AML-193 (cell line): ENCODE measurements at places on chromosomes 1 and 21.

DNA sequence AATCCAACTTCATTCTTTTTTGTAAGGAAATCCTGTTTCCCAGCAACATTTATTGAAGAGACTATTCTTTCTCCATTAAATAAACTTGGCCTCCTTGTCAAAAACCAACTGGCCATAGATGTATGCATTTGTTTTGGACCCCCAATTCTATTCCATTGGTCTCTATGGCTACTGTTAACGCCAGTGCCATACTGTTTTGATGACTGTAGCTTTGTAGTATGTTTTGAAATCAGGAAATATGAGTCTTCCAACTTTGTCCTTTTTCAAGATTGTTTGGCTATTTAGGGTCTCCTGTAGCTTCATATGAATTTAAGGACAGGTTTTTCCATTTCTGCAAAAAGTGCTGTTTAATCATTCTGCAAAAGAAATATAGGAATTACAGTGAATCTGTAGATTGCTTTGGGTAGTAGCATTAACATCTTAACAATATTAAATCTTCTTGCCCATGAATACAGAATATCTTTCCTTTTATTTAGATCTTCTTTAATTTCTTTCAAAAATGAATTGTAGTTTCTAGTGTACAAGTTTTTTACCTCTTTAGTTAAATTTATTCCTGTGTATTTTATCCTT, 61.3 kb downstream of the ITGB3BP start:
- DNase-seq: no peak

DNA sequence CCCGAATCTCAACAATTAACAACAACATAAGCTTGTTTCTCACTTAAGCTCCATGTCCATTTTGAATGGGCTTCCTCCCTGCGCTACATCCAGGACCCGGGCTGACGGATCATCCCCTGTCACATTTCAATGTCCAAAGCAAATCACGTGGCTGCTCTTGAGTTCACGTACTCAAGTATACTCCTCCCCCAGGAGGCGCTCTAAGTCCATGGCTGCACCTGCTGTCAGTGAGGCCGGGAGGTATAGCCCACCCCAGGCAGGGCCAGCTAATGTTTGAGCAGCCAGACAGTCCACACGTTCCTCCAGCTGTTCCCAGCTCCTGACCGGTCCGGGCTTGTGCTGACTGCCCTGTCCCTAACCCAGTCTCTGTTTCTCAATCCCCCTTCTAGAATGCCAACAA, 220.8 kb downstream of the SLC35F3 start:
- DNase-seq: no peak

- no peak for DNase-seq
Measured at GRCh38 chr1:101079341-101079740, 53.8 kb upstream of the DPH5 start.

DNA sequence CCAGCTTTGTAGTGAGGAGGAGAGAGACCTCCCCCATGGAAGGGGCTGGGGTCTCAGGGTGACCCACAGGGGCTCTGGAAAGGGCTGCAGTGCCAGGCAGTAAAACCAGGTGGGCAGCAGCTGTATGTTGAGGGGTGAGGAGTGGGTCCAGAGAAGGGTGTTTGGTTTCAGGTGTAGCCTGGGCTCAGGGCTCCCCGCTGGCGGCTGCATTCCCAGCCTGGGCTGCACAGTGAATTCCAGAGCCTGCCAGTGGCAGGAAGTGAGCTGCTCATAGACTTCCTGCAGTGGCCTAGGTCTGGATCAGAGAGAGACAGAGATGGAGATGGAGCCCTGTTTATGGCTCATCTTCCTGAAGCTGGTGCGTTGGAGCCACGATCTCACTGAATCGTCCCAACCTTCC, 356.4 kb downstream of the PTPRU start:
- no peak for DNase-seq

GRCh38 chr1:185439727-185440415, 122.8 kb upstream of the IVNS1ABP start:
- peak; percentile 93 for DNase-seq

GRCh38 chr1:19616489-19616888, 27.6 kb upstream of the NBL1 start:
- no peak for DNase-seq

GRCh38 chr1:116431870-116432500, 58.9 kb downstream of the ATP1A1 start:
- no peak for DNase-seq

DNA sequence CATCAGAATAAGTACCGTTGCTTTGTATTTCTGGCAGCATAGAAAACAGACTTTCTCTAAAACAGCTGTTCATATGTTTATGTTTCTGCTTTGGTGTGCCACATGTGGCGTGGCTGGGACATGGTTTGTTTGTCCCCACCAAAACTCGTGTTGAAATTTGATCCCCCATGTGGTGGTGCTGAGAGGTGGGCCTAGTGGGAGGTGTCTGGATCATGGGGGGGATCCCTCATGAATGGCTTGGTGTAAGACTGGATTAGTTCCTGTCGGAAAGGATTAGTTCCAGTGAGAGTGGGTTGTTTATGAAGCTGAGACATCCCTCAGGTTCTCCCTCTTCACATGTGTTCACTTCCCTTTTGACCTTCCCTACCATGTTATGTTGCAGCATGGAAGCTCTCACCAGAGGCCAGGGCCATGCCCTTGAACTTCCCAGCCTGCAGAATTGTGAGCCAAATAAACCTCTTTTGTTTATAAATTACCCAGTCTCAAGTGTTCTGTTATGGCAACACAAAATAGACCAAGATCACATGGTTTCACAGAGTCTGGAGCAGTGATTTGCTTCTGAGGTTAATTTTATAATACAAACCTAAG, 17.9 kb upstream of the H3-3A start:
- no peak for DNase-seq

DNA sequence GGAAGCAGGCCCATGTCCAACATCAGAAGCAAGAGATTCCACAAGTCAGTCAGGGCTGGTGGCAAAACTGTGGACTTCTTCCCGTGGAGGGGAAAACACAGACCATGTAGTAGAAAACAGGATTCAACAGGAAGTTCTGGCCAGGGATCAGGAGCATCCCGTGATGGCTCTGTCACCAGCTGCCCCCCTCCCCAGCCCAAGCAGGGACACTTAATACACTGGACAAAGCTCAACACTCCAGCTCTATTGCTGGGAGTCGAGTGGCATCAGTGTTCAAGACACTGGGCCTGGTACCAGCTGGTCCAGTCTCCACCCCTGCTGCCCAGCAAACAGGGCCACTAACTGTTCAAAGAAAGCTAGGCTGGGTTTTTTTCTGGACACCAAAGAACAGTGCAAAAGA, 3.7 kb downstream of the SLC45A3 start:
- DNase-seq: no peak

DNA sequence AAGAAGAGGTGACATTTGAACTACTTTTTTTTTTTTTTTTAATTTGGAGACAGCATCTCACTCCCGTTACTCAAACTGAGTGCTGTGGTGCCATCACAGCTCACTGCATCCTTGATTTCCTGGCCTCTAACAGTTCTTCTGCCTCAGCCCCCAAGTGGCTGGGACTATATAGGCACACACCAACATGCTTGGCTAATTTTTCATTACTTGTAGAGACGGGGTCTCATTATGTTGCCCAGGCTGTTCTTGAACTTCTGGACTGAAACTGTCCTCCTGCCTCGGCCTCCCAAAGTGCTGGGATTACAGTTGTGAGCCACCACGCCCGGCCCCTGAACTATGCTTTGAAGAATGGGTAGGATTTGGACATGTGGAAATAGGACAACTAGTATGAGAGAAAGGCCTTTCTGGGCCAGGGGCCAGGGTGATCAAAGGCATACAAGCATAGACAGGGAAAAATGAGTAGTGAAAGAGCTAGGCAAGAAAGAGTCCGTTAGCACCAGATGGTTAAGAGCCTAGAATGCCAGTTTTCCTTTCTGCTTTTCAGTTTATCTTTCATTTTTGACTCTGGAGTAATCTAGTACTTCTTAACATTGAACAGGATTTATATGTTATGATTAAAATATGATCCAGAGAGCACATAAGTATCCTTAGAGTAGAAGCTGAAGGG, 6.3 kb downstream of the RABGAP1L start:
- DNase-seq: no peak

GRCh38 chr1:79852004-79852403, 845.5 kb upstream of the ADGRL4 start:
- DNase-seq: no peak

- DNase-seq: no peak
Measured at GRCh38 chr1:66679140-66679539, 73.1 kb upstream of the DYNLT5 start.

GRCh38 chr1:38529391-38529790, 330.2 kb downstream of the RRAGC start:
- no peak for DNase-seq

GRCh38 chr1:228007049-228007800, 427 bp downstream of the WNT3A start:
- no peak for DNase-seq

- DNase-seq: peak; percentile 51
Measured at GRCh38 chr1:97820470-97821188, 100.2 kb downstream of the DPYD start.

- peak; percentile 91 for DNase-seq
Measured at GRCh38 chr1:46043458-46044017, 88.9 kb downstream of the PIK3R3 start.

DNA sequence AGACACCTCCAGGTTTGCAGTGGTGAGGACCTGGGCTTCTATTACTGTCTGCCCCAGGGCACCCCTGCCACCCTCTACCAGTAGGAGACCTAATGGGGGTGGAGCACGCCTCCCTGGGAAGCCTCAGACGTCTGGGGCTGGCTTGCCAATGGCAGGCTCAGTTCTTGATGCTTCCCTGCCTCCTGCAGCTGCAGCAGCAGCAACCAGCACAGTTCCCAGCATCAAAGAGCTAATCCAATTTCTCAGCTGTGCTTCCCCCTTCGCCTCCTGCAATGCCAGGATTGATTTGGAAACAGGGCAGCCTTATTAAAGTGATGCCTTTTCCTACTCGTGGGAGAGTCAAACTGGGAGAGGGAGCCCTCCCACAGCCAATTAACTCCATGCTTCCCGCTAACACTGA, 8.2 kb downstream of the SYT2 start:
- DNase-seq: no peak

DNA sequence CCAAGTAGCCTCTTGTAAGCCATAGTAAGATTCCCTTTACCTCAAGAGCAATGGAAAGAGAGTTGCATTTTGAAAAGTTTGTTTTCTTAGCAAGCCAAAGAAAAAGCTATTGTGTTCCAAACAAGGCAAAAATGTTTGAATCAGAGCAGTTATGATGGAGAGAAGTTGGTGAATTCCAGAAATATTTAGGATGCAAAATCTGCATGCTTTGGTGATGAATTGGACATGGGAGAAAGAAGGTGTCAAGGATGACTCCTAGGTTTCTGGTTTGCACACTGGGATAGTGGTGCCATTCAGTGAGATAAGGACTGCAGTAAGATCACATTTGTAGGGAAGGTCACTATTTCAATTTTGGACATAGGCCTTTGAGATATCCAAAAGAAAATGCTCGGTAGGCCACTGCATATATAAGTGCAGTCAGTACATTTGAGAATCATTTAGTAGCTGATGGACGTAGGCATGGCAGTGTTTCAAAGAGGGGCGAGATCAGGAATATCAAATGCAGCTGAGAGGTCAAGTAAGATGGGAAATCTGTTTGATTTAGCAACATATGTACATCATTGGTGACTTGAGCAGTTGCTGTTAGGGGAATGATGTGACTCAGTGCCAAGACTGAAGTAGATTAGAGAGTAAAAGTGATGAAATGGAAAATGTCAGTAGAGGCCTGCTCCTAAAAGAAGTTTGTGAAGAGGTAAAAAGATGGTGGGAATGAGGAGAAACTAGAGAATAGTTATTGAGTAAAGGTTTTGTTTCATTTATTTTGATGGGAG, 33.9 kb upstream of the GPR25 start:
- no peak for DNase-seq

GRCh38 chr1:98277118-98277517, 356.3 kb upstream of the DPYD start:
- peak; percentile 53 for DNase-seq

GRCh38 chr1:225762002-225762441, 15.6 kb upstream of the SRP9 start:
- no peak for DNase-seq

DNA sequence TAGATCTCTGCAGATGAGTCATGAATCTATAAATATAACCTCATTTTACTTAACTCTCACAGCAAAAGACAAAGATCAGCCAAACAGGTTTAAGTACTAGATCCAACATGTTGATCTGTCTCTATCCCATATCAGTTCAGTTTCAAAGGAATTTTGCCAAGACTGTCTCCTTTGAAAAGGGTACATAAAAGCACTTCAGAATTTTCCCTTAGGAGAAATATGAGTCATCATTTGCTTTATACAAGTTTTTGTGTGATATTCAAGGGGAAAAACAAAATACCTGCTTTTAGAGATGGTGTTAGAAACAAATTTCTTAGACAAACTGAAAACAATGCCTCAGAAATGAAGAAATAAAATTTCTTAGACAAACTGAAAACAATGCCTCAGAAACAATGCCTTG, 73.5 kb upstream of the LRRC7 start:
- no peak for DNase-seq

GRCh38 chr1:50704126-50704525, 255.9 kb downstream of the FAF1 start:
- DNase-seq: peak; percentile 33

DNA sequence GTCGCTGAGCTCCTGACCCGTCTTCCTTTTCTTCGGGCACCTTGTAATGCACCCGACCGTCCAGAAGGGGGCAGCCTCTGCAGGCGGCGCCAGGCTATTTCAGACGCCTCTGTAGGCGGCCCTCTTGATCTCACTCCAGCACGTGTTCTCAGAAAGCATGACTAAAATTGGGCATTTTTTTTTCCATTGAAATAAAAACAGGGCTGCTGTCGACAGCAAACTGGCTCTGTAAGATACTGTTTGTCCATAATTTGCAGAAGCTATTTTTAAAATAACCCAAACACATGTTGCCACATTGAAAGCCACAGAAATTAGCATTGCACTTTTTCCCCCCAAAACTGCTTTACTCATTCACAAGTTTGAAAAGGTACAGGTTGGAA, 78.0 kb downstream of the STUM start:
- peak; percentile 62 for DNase-seq

DNA sequence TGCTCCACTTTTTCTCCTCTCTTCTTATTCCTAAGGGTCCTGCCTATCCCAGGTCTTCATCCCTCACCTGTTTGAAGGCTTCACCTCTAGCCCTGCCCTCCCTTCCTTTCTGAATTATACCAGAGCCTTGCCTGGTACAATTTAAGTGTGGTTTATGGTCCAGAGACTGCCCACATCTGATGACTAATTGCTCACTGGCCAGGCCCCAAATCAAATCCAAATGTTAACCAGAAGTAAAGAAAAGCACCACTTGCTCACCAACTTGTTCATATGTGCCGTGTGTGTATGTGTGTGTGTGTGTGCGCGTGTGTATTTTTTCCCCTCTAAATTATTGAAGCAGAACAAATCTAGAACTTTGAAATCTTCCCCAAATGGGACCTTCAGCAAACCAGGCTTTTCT, 26.4 kb downstream of the MYOM3 start:
- DNase-seq: no peak

DNA sequence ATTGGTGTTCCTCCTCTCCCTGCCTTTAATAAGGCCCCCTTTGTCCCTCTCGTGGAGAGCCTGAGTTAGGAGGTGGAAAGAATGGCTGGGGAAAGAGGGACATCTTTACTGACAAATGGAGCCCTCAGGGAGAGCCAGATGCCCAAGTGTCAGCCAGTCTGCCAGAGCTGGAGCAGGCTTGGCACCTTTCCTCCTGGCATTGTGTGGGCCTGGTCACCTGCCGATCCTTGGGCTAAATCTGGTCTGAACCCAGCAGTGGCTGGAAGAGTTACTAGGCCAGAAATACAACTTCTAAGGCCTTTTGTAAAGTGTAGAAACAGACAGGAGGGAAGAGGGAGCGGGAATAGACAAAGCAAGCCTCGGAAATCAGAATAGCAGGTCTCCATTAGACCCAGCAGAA, 24.9 kb downstream of the VANGL1 start:
- no peak for DNase-seq
